ENCODE measurements at places on chromosomes 1 and 21.
A peak's percentile ranks its signal among the peaks of the same experiment; 100 is the strongest.

DNA sequence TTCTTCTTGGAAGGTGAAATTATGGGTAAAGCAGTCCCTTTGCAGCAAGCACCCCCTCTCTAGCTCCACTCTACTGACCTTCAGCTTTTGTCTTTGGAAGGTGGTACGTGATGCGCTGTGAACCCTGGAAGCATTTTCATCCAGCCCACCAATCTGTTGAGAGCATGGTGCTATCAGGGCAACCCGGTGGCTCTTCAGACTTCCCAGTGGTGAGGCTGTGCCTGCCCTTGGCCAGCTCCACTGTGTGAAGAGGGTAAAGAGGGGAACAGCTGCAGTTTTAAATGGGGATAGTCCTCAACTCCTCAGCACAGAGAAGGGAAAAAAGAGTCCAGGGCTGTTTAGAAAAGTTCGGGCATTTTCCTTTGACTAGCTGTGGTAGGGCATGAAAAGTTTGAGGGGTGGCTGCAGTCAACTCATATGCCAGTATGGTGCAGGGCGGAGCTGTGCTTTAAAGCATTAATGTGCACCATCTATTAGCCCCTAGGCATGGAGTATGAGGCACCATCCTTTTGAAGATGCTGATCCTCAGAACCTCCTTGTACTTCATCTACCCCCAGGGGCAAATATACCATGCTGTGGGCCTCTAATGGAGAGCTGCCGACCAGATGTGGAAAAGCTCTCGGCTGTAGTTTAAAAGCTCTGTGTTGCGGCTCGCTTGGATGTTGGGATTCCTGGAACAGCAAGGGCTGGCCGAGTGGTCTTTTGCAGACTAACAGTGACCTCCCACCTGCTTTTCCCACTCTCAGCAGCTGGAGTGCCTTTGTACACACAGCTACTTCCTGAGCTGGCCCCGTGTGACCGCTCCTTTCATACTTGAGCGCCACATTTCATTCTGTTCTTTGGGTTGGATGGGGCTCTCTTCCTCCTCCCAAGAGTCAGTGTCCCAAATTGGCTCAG is 123.0 kb downstream of the PEX14 start:
- no peak for DNase-seq

DNA sequence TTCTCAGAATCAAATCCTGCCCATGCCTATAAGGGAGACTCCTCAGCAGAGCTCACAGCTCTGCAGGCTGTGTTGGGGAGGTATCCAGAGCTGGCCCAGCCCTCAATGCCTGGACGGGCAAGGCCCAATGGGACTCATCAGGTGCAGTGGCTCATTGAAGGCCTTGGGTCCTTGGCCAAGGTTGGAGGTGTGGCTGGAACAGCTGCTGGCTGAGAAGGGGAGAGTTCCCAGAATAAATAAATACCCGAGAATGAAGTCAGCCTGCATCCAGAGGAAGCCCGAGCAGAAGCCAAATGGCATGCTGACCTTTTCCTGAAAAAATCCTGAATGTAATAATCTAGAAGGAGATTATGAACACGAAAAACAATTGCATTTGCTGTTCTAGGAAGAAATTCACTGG is 25.2 kb upstream of the IKBKE start:
- no peak for DNase-seq

DNA sequence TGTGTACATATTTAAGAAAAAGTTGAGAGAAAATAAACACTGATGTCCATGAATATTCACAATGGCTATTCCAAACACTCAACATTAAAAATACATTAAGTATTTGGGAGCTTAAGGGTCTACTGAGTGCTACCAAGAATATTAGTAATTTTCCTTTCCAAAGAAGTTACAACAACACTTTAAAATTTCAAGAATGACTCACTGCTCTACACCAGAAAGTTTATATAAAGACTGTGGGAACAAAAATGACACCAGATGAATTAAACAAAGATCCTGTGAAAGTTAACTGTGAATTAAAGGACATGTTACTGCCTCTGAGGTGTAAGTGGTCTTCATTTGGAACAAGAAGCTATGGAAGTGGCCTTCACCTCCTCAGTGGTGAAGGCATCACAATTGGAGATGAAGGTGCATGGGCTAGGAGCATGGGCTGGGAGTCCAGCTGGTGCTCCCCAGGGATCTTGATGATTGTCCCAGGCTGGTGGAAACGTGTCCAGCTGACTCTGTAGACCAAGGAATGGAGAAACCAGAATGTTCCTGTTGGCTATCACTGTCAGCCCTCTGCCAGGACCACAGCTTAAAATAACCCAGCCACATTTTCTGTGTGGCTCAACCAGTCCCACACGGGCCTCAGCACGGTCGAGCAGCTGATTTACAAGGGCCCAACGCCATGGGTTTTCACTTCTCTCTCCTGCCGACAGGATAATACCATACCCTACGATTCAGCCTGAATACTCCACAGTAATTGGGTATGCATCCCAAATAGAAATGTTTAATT is 28.8 kb downstream of the TAF5L start:
- DNase-seq, result no peak

DNA sequence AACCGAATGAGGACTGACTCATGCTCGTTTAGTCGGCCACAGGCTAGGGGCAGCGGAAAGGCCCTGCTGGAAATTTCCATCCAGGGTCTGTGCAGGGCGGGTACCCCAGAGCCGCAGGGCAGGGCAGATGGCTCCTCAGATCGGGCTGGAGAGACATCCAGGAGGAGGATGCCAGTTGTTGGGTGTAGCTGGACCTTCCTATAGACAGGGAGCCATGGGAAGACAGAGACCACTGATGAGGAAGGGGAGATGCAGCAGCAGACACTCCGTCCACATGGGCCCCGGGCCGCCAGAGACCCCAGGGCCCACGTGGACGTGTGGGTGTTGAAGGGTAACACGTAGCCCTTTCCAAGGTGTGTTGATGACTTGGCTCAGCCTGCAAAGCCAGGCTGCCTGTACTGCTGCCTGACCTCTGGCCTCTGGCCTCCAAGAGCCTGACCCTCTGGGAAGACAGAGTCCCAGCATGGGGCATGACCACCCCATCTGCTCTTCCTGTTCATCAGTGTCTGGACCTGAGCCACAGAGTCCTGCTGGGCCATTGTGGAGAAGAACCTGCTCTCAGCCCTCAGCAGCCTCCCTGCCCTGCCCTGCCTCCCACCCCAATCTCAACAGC is 4.8 kb downstream of the GNG4 start:
- DNase-seq, result no peak

DNA sequence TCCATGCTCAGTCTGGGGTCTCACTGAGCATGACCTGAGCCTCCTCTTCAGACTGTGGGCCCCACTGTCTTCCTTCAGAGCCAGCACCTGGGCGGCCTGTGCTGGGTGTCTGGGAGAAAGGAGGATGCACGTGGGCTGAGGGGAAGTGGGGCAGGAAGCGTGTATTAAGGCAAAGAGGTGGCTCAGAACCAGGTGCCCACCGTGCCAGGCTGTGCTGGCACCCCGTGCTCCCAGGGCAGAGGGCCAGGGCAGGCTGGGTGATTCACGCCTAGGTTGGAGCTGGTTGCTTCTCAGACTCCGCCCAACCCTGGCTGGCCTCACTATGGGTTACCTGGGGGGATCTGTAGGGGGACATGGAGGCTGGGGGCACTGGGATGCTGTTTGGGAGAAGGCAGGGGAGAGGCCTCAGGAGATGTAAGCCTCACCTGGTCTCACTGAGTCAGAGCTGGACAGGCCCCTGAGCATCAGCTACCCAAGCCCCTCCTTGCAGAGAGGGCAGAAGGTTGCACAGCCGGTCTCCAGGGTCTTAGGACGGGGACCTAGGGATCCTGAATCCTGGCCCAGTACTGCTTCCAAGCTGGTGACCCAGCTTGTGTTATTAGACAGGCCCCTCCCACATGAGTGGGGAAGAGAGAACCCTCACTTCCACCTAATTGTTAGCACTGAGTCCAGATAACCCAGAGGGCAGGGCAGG is 18.6 kb upstream of the PADI1 start:
- no peak for DNase-seq

GRCh38 chr21:42414928-42415769 is 11.4 kb downstream of the UBASH3A start:
- DNase-seq, result peak; percentile 20

DNA sequence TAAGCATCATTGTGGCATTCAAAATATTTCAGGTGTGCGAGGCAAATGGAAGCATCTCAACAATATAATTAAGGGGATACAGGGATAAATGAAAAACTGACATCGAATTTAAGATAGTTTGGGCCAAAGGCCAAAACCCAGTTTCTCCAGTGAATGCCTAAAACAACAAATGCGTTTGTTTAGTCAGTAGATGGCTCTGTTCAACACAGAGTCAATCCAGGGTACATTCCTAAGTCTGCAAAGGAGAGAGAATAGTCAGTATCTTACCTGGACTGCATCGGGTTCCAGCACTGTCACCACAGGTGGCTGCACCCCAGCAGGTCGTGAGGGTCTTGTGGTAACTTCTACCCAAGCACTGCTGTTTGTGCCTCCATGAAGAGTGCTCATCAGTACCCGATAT is 321.1 kb downstream of the KCTD3 start:
- no peak for DNase-seq

DNA sequence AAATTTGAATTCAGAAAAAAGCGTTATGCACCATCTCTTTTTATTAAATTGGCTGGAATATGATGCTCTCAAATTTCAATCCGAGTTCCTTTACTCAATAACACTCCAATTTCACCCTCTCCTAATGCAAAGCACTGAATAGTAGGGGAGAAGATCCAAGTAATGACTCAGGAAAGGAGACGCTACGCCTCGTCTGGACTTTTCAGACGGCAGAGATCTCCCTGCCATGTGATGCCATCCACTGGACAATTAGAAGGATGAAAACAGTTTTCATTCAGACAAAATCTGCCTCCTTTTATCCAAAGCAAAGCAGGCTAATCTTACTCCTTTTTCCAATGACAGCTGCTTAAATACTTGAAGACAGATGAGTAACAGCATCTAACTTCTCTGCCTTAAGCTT is 242.4 kb upstream of the GREM2 start:
- DNase-seq, result no peak

- DNase-seq, result no peak
Measured at GRCh38 chr21:38788275-38788905, 17.3 kb upstream of the ETS2 start.

DNA sequence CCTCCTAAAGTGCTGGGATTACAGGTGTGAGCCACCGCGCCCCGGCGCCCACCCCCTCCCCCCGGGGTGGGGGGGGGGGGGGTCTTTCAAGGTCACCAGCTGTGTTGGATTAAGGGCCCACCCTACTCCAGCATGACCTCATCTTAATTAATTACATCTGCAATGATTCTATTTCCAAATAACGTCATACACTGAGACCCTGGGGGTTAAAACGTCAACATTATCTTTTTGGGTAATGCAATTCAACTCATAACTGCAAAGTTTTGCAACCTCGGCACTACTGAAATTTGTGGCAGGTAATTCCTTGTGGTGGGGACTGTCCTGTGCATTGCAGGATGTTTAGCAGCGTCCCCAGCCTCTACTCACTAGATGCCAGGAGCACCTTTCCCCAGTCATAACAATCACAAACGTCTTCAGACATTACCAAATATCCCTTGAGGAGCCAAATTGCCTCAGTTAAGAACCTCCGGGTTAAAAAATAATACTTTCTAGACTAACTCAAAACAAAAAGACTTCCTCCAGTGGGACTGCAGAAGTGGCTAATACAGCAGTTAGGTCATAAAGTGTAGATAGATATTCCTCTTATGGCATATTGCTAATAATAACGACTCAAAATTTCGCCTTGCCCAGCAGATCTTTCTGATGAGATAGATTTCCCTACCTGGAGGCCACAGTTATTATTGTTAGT is 233.0 kb upstream of the KAZN start:
- DNase-seq, result no peak

- no peak for DNase-seq
Measured at GRCh38 chr1:22645931-22646330, 2.5 kb downstream of the C1QC start.

DNA sequence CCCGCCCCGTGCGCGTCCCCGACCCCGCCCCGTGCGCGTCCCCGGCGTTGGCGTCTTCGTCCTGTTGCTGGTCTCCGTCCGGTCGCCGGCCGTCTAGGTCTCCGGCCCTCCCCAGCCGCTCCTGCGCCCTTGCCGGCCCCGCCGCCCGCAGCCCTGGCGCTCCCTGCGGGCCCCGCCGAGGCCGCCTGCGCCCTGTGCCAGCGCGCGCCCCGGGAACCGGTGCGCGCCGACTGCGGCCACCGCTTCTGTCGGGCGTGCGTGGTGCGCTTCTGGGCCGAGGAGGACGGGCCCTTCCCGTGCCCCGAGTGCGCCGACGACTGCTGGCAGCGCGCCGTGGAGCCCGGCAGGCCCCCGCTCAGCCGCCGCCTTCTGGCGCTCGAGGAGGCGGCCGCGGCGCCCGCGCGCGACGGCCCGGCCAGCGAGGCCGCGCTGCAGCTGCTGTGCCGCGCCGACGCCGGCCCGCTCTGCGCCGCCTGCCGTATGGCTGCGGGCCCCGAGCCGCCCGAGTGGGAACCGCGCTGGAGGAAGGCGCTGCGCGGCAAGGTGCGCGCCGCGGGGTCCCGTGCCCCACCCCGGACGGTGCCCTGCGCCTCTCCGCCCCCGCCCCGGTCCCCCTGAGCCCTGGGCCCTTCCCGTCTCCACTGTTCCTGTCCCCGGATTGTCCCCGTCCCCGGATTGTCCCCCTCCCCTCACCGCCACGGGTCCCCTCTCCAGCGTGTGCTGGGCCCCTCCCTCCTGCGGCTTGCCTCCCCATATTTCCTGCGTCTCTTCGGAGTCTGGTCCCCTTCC is at the start of gene RNF187:
RNF187 (plus strand) TSS at position 47 of the 789 bp plus-strand sequence.
- peak; percentile 89 for DNase-seq

DNA sequence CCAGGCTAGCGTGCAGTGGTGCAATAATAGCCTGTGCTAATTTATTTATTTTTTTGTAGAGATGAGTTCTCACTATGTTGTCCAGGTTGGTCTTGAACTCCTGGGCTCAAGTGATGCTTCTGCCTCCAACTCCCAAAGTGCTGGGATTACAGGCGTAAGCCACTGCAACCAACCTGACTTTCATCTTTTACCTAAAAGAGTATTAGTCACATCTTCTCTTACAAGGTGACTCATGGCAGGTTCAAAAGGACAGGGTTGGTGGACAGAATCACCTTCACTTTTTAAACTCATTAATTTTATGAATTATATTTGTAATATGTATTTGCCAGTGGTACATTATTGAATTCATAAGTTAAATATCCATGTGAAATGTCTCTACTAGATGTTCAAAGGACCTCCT is 18.1 kb downstream of the JAM2 start:
- no peak for DNase-seq

- DNase-seq, result no peak
Measured at GRCh38 chr1:35835398-35835797, 27.6 kb downstream of the AGO4 start.

- DNase-seq, result no peak
Measured at GRCh38 chr1:66381621-66382275, 152.2 kb upstream of the SGIP1 start.

- no peak for DNase-seq
Measured at GRCh38 chr1:184966989-184967388, 7.3 kb downstream of the NIBAN1 start.

DNA sequence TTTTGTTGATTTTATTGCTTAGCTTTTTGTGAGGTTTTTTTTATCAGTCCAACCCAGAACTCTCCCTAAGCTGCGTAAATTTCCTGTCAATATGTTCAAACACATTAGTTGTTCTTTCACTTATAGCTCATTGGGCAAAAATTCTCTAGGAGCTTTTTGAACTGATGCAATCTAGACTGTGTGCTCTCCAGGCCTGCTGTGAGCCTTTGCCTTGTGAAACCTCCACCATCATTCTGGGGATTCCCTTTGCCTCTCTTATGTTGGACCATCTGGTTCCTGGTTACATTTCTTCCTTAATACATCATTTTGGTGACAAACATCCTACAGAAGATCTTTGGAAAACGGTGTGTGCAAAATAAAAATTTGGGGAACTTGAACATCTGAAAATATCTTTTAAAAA is 247.2 kb downstream of the LRRC7 start:
- no peak for DNase-seq
